ENCODE measurements at places on chromosomes 5 and 9.

DNA sequence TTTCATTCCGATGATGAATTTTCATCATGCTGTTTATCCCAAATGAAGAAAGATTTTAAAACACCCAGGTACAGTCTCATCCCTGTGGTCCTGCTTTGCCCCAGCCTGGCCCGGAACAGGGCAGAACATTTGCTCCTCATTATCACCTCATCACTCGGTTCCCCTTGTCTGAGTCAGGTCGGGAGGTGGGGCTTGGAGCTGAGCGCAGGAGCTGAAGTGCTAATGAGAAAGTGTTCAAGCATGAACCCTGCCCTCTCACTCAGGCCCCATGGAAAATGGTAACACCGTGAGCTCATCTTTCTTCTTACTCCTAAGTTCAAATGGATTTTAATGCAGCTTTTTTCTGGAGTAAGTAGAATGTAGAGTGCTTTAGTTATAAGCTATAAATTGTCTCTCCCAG lies 466.2 kb downstream of the KDM4C start:
- DNase-seq: peak; percentile 32

DNA sequence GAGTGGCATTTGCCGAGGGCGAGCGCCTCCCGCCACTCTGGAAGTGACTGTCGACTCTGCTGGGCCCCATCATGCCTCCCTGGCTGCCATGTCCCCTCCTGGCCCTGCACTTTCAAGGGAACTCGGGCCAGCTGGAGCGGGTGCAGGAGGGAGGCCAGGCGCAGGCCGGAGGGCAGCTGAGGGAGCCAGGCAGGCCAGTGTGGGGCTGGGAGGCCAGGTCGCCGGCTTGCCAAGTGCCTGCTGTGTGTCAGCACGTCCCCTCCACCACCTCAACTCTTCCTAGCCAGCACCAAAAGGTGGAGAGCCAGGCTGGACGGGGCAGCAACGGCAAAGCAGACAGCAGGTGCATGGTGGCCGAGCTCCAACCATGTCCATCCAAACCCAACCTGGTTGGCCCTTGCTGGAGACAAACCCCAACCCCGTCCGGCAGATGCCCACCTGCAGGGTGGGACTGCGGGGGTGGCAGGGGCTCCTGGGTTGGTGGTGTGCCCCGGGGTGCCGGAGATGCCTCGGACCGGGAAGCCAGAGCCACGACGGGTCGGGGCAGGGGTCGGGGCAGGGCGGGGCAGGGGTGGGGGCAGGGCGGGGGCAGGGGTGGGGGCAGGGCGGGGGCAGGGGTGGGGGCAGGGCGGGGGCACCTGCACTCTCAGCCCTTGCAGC lies 36.5 kb upstream of the EGFL7 start:
- no peak for DNase-seq

- DNase-seq: peak; percentile 84
Observed at GRCh38 chr5:63401436-63402046, 560.7 kb downstream of the HTR1A start.

- DNase-seq: no peak
Observed at GRCh38 chr9:114856942-114857315, 51.1 kb upstream of the TNFSF15 start.

DNA sequence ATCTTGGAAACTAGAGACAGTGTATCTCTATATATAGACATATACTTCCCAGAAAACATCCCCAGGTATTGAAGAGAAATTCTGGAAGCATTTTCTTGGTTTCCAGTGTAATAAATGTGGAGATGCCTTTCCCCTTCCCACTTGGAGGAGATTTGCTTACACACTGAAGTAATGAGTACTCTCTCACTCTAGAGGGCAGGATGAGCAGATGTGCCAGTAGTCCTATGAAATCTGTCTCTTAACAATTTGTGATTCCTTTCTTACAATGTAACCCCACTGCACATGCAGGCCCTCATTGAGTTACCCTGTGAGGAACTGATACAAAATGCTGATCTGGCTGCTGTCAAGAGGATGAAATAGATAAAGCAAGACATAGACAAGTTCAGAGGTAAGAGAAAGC lies 567.2 kb downstream of the SLCO4C1 start:
- DNase-seq: no peak

DNA sequence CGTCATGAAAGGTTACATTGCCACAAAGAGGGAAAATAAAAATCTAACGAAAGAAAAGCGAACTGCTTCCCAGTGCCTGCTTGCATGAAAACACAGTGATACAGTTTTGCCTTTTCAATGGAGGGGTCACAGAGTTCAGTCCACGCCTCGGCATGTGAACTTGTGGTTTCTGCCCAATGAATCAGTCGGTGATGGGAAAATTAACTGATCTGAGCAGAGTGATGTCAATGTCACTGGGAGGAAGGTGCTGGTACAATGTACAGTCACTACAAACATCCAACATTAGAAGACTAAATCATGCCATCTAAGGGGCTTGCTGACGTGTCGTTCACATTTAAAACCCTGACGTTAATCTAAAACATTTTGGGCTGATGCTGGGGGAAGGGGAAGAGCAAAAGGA lies 151.8 kb upstream of the MSX2 start:
- DNase-seq: no peak

- DNase-seq: peak; percentile 76
Observed at GRCh38 chr5:10333154-10334006, 20.1 kb upstream of the MARCHF6 start.

- no peak for DNase-seq
Observed at GRCh38 chr9:127970401-127971313, 10.1 kb downstream of the EEIG1 start.

DNA sequence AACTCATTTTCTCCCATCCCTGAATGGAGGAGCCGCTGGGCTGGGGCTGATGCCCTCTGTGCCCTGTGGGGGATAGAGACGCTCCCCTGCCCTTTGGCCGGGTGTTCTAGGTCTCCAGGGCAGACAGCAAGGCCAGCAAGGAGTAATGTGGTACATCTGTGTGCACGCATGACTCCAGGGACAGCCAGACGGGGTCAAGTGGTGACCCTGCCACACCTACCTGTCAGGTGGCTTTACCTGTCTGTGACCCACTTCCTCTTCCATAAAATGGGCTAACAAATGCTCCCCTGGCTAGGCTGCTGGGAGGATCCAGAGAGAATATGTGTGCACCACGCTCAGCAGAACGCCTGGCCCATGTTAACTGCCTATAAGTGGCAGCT lies 35.4 kb upstream of the BARHL1 start:
- no peak for DNase-seq

- DNase-seq: peak; percentile 76
Observed at GRCh38 chr9:129141066-129142041, 30.1 kb downstream of the PTPA start.

DNA sequence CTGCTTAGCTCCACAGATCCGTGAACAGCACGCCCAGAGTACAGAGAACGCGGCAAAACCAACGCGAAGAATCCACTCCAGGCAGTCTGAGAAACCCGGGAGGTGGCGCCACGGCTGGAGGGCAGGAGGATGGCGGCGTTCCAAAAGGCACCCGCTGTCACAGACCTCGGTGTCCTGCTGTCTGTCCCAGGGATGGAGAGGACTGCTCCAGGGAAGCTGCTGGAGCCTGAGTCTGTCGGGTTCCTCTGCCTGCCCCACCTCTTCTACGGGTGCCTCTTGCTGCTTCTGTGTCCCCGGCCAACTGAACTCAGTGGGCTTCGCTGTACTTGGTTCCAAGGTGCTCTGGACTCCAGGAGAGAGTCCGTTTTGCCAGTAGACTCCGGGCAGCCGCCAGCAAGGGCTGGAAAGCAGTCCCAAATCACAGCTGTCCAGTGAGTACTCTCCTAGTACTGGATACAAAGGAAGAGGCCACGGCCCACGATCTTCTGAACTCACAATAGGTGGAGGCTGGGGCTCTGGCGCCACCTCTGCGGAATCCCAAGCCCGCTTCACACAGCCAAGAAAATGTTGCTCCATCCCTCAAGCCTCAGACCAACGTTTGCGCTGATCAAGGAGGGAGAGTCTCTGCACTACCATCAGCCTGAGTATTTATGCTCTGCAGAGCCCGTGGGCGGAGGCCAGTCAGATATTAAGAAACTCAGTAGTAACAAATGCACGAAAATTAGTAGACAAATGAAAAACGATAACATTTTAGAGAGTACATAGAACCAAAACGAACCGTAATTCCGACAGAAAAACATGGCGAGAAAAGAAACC lies 440 bp downstream of the ANXA2R start:
- DNase-seq: peak; percentile 81

- DNase-seq: peak; percentile 91
Observed at GRCh38 chr9:2017331-2018161, 2.4 kb downstream of the SMARCA2 start.

- no peak for DNase-seq
Observed at GRCh38 chr9:110812886-110813285, 144.3 kb downstream of the MUSK start.

- DNase-seq: no peak
Observed at GRCh38 chr5:88660264-88660946, 222.6 kb downstream of the MEF2C start.

GRCh38 chr5:56506211-56506965 lies 273.3 kb upstream of the ANKRD55 start:
- DNase-seq: no peak

DNA sequence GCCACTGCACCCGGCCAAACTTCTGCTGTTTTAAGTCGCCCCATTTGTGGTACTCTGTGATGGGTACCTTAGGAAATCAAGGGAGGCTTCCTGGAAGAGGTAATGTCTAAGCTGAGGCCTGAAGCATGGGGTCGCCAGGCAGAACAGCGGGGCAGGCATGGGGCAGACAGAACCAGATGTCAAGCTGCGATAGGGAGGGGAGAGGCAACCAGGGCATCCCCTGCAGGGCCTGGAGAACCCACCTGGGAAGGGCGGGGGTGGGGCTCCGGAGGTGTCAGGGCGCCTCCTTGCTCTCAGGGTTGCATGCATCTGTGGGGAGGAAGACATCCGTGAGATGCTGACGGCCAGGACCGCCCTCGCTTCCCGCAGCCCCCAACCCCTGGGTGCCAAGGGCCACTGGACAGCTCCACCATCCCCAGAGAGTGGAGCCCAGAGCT lies 2.8 kb downstream of the LCN15 start:
- no peak for DNase-seq

DNA sequence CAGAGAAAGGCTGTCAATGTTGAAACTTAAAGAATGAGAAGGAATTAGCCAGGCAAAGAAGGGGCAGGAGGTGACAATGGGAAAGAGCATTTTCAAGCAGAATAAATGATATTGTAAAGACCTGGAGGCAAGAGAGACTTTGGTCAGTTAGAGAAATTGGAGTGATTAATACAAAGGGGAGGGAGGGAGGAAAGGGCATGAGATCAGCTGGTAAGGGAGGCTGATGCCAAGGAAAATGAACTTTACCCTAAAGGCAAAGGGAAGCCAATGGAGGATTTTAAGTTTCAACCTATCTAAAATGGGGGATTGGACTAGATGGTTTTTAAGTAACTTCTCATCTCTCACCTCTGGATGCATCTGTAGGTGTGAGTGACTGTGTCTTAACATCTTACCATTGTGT lies 23.3 kb downstream of the C5 start:
- DNase-seq: no peak

- no peak for DNase-seq
Observed at GRCh38 chr9:111744363-111744762, 50.4 kb downstream of the SHOC1 start.

GRCh38 chr9:738209-738915 lies 103.1 kb upstream of the DMRT1 start:
- no peak for DNase-seq

- DNase-seq: no peak
Observed at GRCh38 chr9:36690412-36691168, 117.9 kb downstream of the MELK start.

- DNase-seq: no peak
Observed at GRCh38 chr5:56856541-56857178, 41.3 kb downstream of the MAP3K1 start.

DNA sequence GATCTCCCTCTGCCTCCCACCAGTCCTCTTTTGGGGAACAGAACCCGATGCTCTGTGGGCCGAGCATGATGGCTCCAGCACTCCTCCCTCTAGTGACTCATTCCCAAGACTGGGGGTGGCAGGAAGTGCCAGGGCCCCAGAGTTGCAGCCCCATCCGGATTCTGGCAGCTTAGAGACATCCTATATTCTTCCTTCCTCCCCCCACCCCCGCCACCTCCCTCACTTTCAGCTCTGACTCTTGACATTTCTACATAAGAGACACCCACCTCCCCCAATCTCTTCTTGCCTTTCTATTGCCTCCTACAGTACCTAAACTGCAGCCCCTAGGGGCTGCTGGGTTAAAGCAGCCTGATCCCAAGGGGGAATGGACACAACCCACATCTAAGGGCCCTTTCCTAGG lies 47.1 kb upstream of the MATR3 start:
- DNase-seq: no peak

DNA sequence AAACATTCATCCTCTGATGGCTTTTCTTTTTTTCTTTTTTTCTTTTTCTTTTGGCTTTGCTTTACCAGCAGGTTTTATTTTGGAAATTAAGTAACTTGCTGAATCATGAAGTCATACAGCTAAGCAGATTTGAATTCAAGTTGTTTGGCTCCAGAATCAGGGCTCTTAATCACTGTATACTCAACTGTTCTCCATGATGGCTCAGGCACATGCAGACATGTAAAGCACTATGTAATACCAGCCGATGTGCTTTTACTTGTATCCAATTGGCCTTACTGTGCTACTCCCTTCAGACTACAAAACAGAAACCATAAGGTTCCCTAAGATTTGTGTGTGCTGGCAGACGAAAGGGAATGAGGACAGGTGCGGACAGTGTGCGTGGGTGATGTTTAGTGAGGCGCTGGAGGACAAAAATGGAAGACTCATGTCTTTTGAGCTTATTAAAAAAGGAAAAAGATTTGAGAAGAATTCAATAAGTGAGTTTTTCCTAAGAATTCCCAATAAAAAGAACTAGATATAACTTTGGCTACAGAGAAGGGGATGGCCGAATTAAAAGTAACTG lies 44.7 kb upstream of the OTP start:
- DNase-seq: no peak

GRCh38 chr5:122532035-122532434 lies 220.0 kb downstream of the SNCAIP start:
- peak; percentile 3 for DNase-seq

- DNase-seq: no peak
Observed at GRCh38 chr5:157890836-157891597, 32.1 kb upstream of the CLINT1 start.

- DNase-seq: no peak
Observed at GRCh38 chr9:14071484-14071883, 242.5 kb downstream of the NFIB start.

GRCh38 chr5:23507278-23507685 lies at the start of gene PRDM9:
Gene PRDM9 (plus strand): TSS chr5:23507609. CDS start chr5:23509034, 1,425 bp downstream.
- peak; percentile 53 for DNase-seq

GRCh38 chr5:36778336-36778735 lies 98.2 kb upstream of the NIPBL start:
- no peak for DNase-seq

GRCh38 chr5:68778484-68778883 lies 315.3 kb upstream of the SLC30A5 start:
- DNase-seq: no peak

GRCh38 chr5:62043289-62044280 lies 262.4 kb upstream of the KIF2A start:
- peak; percentile 71 for DNase-seq

All from eye (tissue), 1 donor.